Pancreas (tissue), 10 donors: ENCODE measurements at places on chromosomes 2 and 18. TPM values are rescaled to one million over a fixed set of nuclear protein-coding genes. Genes with fewer than 3 reads are reported as not detected.

GRCh38 chr2:201668402-201668910 lies 25.2 kb upstream of the TMEM237 start:
- DNase-seq = no peak
- no peaks in the 10 kb centered on the region for H3K27me3 ChIP-seq
- no peak overlapping the region for H3K4me3 ChIP-seq
- no peak overlapping the region for H3K27ac ChIP-seq
- H3K36me3 ChIP-seq = no peaks in the 10 kb centered on the region

DNA sequence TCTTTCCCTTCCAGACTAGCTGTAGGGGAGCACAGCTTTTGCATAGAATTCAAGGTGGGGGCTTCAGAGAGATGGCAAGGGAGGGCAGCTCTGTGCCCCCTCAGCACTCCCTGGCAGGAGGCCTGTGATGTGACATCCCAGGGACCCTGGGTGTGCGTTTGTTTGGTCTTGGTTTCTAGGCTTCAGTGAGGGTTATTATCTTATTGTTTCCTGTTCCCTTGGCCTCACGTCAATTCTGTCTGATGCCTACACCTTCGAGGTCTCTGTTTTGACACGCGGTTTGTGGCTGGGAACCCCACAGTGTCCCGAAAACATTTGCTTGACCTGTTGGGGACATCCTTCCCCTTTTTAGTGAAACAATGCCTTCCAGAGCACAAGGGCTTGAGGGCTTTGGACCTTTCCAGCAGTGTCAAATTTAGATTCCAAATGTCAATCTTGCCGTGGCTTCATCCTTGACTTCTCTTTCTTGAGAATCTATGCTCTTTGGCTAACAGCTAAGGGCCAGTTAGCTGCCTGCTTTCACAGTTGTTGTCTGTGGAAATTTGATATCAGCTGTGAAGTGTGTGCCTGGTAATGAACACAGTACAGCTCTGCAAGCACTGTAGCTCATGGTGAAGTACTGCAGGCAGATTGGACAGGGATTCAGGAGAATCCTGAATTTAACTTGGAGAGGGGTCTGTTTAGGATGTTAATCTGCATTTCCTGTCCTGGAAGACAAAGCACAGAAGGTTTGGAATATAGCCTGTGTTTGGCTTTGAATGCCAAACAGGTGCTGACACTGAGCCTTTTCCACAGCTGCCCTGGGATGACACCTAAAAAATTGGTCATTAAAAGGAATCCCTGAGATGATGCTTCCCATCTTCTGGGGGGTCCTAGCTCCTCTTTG lies 108.2 kb upstream of the CXCR4 start:
- DNase-seq = no peak
- H3K4me1 ChIP-seq = no peaks in the 10 kb centered on the region
- H3K4me3 ChIP-seq = no peak overlapping the region
- H3K27ac ChIP-seq = no peak overlapping the region
- no peaks in the 10 kb centered on the region for H3K36me3 ChIP-seq

GRCh38 chr2:233219848-233220247 lies 31.6 kb upstream of the ATG16L1 start:
- H3K27me3 ChIP-seq = no peaks in the 10 kb centered on the region
- no peaks in the 10 kb centered on the region for H3K36me3 ChIP-seq
- H3K27ac ChIP-seq = no peak overlapping the region
- no peak for DNase-seq
- no peaks in the 10 kb centered on the region for H3K4me1 ChIP-seq
- no peak overlapping the region for H3K4me3 ChIP-seq

The PIEZO2 gene
- total RNA-seq = 11.1 TPM
